ENCODE measurements at places on chromosomes 3 and 15.

DNA sequence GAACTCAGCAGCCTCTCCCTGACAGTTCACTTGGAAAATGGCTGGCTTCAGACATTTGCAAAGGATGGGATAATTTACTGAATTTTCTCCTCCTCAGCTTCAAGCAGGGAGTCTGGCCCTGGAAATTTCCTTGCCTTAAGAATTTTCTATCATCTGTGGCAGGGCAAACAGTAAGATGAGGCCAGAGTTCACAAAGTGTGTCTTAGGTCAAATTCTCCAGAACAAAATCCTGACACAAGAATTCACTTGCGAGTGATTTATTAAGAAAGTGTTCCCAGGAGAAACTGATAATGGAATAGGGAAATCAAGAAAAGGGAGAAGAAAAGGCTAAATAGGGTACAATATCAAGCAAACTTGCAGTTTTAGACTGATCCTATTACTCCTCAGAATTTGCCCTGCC lies 55.3 kb downstream of the SNTN start:
- DNase-seq = no peak

DNA sequence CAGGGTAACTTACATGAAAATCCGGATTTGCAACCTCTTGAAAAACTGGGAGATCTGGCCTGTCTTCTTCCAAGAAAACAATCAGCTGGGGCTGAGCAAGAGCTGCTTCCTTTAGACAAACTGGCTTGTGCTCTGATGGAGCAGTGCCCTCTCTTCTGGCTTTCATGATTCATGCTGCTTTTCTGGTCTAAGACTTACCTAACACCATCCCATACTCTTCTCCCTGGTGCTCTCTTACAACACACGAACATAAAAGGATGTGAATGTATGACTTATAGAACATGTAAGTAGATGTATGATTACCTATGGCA lies 9.9 kb downstream of the TJP1 start:
- DNase-seq = peak; percentile 52

GRCh38 chr3:105906836-105907235 lies 38.0 kb upstream of the CBLB start:
- no peak for DNase-seq

DNA sequence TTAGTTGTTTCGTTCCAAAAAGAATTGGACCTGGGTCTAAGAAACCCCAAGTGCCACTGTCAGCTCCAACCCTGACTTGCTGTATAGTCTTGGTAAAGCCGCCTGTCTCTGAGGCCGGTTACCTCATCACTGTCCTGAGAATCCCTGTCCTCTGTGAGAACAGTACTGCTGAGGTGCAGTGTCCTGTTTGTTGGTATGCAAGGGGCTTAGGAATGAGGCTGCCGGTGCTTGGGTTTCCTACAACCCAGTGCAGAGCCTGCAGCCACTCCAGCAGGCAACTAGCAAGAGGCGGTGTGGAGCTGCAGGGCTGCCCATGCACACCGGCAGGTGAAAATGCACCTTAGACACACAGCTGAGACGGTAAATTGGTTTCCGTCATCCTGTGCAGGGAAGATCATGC lies 52.0 kb upstream of the ATG7 start:
- DNase-seq = no peak

DNA sequence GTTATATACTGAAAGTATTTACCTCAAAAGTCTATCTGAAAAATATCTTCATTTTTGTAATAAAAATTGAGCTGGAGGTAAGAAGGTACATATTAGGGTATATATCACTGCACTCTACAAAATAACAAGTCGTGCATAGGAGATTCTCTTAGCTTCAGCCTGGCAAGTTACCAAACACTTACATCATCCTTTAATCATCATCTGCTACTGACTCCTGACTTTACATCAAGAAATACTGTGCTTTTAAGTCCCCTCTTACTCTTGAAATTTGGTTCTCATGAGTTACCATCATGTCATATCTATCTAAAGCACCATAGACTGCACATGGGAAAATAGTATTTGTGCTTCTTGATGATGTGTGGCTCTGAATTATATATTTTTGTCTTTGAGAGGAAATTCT lies 50.8 kb downstream of the LYSMD4 start:
- peak; percentile 86 for DNase-seq

- DNase-seq = peak; percentile 32
Measured at GRCh38 chr3:57787867-57788623, 31.9 kb downstream of the SLMAP start.

DNA sequence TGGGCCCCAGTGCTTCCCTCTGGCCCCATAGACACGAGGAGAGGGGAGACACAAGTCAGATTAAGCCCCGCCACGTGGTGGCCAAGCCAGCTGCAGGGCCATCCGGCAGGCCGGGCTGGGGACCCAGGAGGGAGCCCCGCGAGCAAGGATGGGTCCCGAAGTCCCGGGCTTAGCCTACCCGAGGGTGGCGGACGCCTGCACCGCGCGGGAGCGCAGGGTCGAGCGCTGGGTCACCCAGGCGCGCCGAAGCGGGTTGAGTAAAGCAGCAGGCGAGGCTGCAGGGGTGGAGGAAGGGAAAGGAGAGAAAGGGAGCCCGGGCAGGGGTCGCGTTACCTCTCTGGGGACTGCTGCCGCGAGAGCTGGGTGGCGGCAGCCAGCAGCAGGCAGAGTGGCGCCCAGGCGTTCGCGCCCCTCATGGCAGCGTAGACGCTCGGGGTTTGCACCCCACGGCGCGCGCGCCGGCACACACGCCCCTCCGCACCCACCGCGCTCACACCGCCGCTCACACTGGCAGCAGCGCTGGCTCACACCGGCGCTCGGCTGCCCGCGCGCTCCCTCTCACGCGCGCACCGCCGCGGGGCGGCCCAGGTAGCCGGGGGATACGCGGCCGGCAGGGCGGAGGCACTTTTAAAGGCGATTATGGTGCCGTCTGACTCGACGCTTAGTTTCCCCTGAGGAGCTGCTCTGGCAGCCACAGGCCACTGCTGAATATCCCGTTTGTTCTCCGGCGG lies at the start of gene PCOLCE2:
Gene PCOLCE2 (minus strand): TSS at position 603 of the 731 bp plus-strand sequence. CDS start 187 bp downstream, at position 416.
- peak; percentile 25 for DNase-seq

- DNase-seq = no peak
Measured at GRCh38 chr15:45117308-45118130, 3.4 kb downstream of the DUOXA2 start.

GRCh38 chr3:150577855-150578254 lies 25.3 kb upstream of the SELENOT start:
- DNase-seq = no peak

- no peak for DNase-seq
Measured at GRCh38 chr3:151259664-151260063, 18.7 kb downstream of the P2RY14 start.

Measured in astrocyte of the spinal cord (primary cell).